ENCODE measurements at places on chromosomes 12 and 14.
A peak's percentile ranks its signal among the peaks of the same experiment; 100 is the strongest.

GRCh38 chr12:9319842-9320173, 111.6 kb upstream of the PZP start:
- ATAC-seq: no peak

DNA sequence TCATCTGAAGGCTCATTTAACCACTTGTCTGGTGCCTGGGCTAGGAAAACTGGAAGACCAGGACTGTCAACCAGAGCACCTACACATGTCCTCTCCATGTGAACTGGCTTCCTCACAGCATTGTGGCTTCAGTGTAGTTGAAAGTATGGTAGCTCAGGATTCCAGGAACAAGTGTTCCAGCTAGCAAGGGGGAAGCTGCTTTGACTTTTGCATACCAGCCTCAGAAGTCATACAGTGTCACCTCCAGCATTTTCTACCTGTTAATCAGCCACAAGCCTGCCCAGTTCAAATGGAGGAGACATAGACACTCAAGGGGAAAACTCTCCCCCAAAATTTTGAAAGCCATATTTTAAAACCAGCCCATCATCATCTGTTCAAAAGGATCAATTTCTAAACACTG, 212.8 kb upstream of the CAND1 start:
- no peak for ATAC-seq

DNA sequence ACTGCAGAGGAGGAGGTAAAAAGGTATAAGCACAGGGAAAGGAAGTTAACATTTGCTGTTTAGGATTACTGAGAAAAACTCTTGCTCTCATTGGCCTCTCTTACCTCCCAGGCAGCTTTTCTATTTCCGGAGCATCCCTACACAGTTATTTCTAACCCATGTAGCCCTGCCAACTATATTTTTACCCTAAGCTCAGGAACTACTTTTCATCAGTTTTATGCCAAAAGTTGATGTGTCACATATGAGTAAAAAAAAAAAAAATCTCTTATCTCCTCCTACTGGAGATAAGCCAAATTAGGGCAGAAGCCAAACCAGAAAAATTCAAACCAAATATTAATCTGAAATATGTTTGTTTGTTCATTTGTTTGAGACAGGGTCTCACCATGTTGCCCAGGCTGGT, 34.4 kb upstream of the PSMA6 start:
- ATAC-seq: no peak

GRCh38 chr14:79967001-79967400, 244.3 kb downstream of the DIO2 start:
- ATAC-seq: no peak

GRCh38 chr12:18643681-18644080, 94.1 kb downstream of the PLCZ1 start:
- peak; percentile 51 for ATAC-seq

DNA sequence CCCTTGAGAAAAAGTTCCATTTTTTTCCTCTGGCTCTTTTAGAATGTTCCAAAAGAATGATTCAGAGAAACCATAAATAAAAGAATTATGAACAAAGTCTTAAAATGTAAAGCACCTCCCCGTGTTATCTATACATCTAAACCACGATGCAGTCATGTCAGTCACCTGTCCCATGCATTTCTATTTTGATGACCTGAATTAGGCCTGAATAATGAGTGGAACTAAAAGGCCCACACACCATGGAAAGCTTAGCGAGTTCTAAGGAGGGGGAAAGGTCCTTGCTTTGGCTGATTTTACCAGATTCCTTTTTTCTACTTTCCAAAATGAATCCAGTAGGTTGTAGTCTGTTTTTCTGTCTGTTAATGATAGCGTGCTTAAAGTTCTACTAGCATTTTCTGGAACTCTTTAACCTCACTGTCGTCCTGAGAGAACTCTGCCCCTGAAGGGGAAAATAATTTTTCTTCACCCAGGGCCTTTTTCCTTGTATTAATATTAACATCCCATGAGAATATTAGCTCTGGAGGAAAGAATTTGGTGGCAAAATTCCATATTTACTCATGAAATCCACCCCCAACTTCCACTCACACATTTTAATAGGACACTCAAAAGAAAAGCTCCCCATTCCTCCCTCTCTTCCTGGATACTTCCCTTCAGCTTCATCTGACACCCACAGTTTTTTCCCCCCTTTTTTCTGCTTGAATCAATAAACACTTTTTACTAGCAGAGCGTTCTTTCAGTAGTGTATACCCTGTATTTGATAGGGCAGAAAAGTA, 266.3 kb upstream of the DIO2 start:
- ATAC-seq: no peak

DNA sequence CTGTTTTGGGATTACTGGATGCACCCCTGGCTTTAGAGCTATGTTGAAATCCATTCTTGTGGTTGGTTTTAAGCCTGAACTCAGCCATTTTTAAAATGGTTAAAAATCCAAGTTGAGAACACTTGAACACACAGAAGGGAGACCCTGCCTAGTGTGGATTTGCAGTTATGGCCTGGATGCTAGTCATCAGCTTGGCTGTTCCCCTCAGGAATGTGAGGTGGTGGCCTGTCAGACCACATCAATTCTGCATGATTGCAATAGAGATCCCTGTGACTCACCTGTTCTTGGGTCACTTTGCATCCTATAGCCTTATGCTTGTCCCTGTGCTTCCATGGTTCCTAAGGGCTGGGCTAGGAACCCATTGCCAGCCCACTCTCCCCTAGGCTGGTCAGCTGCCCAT, 454.1 kb downstream of the ATP23 start:
- no peak for ATAC-seq

Measured in SK-N-SH treated with all-trans-retinoic acid at 6 μM for 48 hours (cell line).